ENCODE measurements at places on chromosomes 13 and 19.

GRCh38 chr19:1070576-1070930, 3.6 kb downstream of the ARHGAP45 start:
- no peak for DNase-seq

- DNase-seq, result no peak
Measured at GRCh38 chr19:51971624-51972023, 15.0 kb downstream of the ZNF350 start.

DNA sequence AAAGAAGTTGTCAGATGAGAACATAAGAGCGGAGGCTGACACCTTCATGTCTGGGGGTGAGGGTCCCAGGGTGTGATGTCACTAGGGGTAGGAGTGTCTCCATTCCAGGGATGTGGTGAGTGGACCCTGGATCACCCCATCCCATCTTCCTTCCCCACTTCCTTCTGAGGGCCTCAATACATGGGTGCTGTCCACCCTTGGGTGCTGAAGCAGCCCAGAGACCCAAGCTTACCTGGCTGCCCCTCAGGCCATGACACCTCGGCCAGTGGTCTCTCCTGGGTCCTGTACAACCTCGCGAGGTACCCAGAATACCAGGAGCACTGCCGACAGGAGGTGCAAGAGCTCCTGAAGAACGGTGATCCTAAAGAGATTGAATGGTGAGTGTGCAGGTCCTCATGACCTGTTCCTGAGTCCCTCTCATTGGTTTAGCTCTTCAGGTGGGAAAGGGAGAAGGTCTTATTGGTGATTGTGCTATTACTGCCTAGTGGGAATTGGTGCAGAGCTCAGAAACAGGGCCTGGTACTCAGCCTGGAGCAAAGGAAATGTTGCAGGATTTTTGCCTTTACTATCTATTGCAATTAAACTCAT, 37.7 kb upstream of the CYP4F8 start:
- DNase-seq, result no peak

- DNase-seq, result no peak
Measured at GRCh38 chr19:7614859-7615741, 14.2 kb downstream of the XAB2 start.

DNA sequence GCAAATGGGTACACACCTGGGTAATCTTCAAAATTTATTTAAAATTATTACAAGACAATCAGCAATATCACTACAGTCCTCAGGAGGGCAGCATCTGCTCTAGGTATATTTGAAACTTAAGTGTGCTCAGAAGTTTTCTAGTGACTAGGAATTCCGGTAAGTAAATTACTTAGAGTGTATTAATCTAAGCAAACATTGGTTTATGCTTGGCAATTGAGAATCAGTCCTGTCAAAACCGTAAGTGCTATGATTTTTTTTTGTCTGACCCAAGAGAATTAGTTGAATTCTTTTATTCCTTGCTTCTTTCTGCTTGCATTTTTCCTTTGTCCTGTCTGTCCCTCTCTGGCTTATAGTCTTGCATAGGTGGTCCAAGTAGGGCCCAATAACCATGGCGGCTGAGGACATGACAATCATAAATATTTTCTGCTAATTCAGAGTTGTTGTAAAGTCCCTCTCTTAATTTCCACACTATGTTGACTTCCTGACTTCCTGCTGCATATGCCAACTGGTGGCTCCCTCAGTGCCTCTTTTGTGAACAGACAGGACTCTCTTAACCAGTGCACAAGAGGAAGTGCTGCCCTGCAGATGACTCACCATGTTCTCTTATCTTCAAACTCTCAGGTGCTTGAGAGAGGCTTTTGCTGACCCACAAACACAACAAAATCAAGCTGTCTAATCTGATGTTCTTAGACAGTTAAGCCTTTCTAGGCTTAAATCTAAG, 82.2 kb downstream of the SLAIN1 start:
- DNase-seq, result no peak

GRCh38 chr13:87671031-87671752, at the start of gene SLITRK5:
Gene SLITRK5 (plus strand): TSS chr13:87671371. CDS start chr13:87675389, 4,018 bp downstream.
- peak; percentile 70 for DNase-seq

- no peak for DNase-seq
Measured at GRCh38 chr13:30314562-30314961, 7.2 kb upstream of the KATNAL1 start.

- no peak for DNase-seq
Measured at GRCh38 chr13:75787249-75787928, 151.3 kb downstream of the LMO7 start.

All from Peyer's patch (tissue), 4 donors.